ENCODE measurements at places on chromosomes 3 and 15. TPM values are rescaled to one million over a fixed set of nuclear protein-coding genes. Genes with fewer than 3 reads are reported as not detected.

- DNase-seq: no peak
These were observed 27.2 kb downstream of the SPINK8 start for GRCh38 chr3:48306290-48306689.

DNA sequence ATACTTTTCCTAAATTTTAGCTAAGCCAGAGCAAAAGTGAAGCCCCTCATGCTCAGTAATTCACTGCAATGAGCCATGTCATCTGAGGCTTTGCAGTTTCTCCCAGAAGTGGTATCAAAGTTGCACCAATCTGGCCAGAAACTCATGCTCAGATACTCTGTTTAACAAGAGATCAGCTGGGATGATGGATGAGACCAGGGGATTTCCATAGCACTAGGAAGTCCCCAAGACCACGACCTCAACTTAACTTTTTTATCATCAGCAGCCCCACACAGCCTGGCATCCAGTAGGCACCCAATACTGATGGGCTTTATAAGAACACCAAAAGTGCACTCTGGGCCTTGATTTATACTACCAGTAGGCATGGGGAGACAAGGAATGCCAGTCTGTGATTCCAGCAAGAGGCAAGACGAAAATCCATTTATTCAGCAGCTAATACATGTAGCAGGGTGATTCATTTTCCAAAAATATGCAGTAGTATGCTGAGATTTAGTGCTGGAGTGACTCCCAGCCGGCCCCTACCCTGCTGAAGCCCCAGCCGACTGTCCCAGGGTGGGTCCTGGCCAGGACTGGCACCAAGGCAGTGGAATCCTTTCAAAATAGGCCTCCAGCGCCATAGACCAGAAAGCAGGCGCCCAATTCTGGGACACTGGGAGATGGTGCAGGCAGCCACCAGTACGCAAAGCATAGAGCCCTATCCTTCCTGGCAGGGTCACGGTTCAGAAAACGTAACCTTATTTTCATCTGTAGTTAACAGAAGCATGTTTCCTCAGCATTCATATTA lies 612 bp upstream of the LDHAL6B start:
- DNase-seq: no peak

- DNase-seq: no peak
These were observed 75.0 kb downstream of the SMAD6 start for GRCh38 chr15:66777054-66777453.

DNA sequence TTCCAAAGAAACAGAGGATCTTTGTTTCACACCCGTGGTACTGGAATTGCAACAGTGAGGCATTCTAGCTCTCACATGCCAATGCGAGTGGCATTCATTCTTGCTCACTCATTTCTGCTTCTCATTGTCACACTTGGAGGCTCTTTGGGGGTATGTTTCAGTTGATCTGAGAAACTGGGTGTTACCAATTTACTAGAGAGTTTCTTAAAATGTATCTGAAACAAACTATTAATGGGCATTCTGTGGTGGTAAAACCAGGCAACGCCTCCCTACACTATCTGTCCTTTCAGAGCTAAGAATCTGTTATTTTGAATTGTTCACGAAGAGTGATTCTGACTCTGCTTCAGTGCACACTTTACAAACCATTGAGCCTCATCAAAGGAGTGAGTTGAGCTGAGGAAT lies 140.6 kb upstream of the BHLHE40 start:
- DNase-seq: no peak

DNA sequence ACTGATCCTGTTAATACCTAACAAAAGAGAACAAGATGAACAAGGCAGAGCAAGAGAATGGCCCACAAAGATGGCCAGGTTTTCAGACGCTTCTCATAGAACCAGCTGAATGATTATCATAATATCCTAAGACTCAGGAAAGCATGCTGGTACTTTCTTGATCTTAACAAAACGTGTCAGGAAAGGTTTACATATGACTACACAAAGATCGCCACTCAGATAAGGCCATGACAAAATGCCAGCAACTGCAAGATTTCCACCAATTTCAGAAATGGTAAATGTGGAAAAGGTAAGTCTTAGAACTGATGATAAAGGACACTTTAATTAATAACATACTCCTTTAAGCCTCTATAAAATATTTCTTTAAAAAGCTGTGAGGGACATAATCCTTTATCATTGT lies 108.8 kb downstream of the DLG1 start:
- DNase-seq: no peak

Gene ADAMTS17
- 0.99 TPM for total RNA-seq
